Right kidney (tissue), 9 donors: ENCODE measurements at places on chromosomes 13 and 19.
A peak's percentile ranks its signal among the peaks of the same experiment; 100 is the strongest.

- DNase-seq = no peak
Measured at GRCh38 chr13:58953638-58954037, 1210.1 kb downstream of the DIAPH3 start.

DNA sequence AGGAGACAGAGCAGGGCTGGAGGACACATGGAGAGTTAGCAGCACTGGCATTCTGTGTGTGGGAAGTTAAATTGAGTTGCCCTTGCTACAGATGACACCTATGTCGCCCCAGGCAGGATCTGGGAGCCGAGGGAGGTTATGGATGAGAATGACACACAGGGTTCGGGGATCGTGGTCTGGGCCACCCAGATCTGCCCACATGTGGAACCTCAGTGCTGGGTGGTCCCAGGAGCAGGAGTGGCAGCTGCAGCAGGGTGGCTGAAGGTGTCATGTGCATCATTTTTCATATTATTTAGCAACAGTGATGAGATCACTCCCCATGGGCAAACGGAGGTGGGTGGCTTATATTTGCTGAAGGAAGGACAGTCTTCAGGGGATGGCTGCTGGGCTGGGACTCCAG lies 3.2 kb downstream of the IL17D start:
- no peak for DNase-seq

- DNase-seq = no peak
Measured at GRCh38 chr13:53612200-53612599, 583.6 kb downstream of the OLFM4 start.

GRCh38 chr19:10270616-10271394 lies at the start of gene ICAM1:
Gene ICAM1 (plus strand): TSS chr19:10271120. CDS start chr19:10271160, 40 bp downstream.
- DNase-seq = peak; percentile 57

- DNase-seq = no peak
Measured at GRCh38 chr13:41751734-41752445, 209.0 kb downstream of the VWA8 start.

DNA sequence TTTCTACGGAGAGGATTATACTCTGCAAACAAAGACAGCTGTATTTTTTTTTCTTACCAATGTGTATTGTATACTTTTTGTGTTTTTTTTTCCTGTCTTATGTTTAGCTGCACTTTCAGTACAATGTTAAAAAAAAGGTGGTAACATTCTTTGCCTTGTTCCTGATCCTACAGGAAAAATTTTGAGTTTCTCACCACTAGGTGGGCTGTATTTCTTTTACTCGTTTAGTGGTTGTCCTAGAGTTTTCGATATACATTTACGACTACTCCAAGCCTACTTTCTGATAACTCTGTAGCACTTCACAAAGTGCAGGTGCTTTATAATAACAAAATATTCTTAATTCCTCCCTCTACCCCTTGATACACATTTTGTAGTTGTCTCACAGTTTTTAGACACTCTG lies 652.2 kb downstream of the UQCRFS1 start:
- no peak for DNase-seq

DNA sequence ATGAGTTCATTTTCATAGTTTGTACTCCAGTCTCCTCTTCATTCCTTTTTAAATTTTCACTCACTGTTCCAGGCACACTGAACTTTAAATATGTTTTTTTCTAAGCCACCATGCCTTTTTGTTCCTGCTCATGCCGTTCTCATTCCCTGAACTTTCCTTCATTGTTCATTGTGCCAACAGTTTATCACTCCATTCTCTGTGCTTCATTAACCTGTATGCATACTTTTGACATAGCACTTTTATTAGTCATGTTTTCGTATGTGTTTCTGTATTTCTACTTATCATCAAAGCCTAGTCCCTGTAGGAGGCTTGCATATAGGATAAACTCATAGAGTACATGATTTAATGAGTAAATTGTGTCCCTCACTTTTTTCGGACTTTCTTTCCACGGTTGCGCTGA lies 65.3 kb downstream of the PCDH20 start:
- no peak for DNase-seq

DNA sequence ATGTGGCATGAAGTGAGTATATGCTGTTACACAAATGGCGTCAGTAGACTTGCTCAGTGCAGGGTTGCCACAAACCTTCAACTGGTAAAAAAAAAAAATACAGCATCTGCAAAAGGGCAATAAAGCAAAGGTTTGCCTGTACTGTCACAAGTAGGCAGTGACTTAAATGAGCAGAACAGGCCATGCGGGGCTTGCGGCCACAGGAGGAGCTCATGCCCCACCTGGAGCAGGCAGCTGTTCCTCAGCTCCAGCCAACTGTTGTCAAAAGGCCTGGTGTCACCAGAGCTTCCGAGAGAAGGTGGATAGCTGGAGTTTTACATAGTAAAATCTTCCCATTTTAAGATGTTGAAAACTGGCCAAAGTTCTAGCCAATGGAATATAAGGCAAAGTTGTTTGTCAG lies 7.7 kb downstream of the ATP7B start:
- no peak for DNase-seq

GRCh38 chr19:18768997-18769891 lies 21.9 kb downstream of the COMP start:
- DNase-seq = no peak

- DNase-seq = no peak
Measured at GRCh38 chr19:35030257-35031071, at the start of gene SCN1B. Gene SCN1B (plus strand): TSS chr19:35030470. CDS start chr19:35030821, 351 bp downstream.

GRCh38 chr19:11174336-11174735 lies 18.8 kb upstream of the SPC24 start:
- no peak for DNase-seq

DNA sequence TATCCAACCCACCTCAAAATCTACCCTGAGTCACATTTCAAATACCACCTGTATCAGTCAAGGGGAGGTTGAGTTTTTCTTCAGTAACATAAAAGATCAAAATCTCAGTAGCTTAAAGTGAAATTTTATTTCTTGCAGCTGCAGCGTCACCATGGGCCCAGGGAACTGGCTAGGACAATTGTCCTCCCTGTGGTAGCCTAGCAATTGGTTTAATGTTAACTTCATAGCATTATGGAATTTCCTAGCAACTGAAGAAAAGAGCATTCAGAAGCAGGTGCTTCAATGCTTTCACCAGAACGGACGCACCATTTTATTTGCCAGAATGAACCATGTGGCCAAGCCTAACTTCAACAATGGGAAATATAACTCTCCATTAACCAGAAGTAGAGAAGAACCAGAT lies 359.3 kb upstream of the TSHZ3 start:
- no peak for DNase-seq

DNA sequence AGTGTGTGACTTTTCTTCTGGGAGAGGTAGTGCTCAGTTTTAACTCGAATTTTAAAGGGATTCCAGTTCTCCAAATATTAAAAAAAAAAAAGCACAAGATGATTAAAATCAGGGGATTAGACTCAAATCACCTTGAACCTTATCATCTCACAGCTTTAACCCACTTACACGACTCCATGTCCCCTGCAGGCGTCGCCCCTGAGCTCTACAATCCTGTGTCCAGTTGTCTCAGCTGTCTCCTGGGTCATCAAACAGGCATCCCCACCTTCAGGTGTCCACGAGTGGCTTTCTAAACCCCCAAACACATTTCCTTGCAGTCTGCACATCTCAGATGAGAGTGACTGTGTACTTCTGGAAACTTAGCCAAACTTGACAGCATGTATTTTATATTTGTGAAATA lies 14.1 kb downstream of the ZNF808 start:
- DNase-seq = no peak

DNA sequence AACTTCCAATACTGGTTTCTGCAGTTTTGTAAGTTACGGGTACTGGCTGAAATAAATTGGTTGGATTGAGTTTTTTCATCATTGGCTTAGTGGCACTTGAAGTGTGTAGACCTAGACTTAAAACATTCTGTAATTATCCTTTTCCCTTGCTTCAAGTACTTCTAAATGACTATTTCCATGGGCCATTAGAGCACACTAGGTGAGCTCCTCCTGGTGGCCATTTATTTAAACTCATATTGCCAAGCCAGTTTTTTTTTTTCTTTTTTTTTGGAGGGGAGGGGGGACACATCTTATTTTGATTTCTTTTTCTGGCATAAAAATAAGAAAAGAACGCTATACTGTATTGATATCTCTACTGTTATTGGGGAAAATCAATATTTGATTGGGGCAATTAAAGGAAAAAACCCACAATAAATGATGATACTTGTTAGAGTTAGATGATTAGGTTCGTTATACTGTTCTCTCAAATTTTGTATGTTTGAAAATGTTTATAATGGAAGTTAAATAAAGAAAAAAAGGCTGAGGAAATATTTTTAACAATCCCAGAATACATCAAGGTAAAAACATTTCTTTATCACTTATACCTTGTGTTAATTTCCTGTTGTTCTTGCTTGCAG lies 82.9 kb downstream of the PDS5B start:
- DNase-seq = no peak

DNA sequence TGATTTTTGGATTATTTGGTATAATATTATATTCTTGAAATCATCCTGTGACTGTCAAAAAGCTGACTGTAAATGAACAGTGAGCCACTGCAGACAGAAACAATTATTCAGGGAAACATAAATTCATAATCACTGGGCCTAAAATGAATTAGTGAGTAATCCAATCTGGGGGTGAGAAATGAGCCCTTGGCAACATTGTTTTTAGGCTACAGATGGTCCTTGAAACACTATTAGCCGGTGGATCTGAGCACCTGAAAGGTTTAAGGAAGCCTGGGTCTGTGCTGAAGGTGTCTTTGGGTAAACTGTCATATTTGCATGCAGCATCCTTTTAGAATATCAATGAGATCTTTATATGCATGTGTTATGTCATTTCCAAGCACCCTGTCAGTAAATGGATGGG lies 290.7 kb downstream of the ATP8A2 start:
- DNase-seq = no peak

- no peak for DNase-seq
Measured at GRCh38 chr19:16373079-16373478, 48.5 kb downstream of the KLF2 start.

DNA sequence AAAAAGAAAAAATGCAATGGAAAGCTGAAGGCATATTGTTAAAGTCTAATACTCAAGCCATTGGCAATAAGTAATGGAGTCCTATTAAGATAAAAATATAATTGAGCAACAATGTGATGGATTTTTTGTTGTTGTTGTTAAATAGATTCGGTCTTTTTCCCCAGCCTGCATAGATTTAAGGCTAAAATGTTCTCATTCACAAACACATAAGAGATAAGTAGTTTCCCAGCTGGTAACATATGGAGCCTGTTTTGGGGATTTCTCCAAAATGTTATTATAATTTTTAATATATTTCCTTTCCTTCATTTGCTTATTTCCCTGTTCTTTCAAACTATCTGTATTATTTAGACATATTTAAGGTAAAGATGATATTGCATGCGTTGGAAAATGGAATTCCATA lies 1149.1 kb upstream of the PRR20A start:
- no peak for DNase-seq

- no peak for DNase-seq
Measured at GRCh38 chr13:59229401-59229800, 934.3 kb downstream of the DIAPH3 start.

DNA sequence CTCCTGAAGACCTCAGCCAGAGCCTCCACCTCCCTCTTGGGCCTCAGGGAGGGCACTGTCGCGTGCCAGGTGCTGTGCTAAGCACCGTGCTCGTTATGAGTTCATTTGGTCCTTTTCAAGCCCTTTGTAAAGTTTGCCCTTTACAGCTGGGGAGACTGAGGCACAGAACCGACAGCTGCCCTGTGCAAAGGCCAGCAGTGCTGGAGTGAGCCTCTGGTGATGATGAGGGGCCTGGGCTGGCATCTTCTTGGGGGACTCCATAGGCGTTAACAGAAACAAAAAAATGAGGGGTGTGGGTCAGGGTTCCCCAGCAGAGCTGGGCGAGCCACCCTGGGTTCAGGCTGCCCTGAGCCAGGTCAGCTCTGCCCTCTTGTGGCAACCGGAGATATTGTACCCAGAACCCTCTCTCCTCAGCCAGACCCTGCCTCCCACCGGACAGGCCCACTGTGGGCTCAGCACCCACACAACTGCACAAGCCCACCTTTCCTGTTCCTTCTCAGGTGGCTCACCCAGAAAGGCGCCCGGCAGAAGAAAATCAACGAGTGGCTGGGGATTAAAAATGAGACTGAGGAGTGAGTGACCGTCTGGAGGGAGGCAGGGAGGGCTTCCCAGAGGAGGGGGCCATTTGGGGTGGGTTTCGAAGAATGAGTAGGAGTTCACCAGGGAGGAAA lies 5.5 kb upstream of the IFI30 start:
- DNase-seq = no peak

- no peak for DNase-seq
Measured at GRCh38 chr13:76286178-76286577, 600.0 kb downstream of the KCTD12 start.

GRCh38 chr13:46297361-46297811 lies 85.7 kb downstream of the LRRC63 start:
- no peak for DNase-seq

GRCh38 chr19:45739498-45740439 lies 6.5 kb downstream of the MEIOSIN start:
- DNase-seq = no peak

DNA sequence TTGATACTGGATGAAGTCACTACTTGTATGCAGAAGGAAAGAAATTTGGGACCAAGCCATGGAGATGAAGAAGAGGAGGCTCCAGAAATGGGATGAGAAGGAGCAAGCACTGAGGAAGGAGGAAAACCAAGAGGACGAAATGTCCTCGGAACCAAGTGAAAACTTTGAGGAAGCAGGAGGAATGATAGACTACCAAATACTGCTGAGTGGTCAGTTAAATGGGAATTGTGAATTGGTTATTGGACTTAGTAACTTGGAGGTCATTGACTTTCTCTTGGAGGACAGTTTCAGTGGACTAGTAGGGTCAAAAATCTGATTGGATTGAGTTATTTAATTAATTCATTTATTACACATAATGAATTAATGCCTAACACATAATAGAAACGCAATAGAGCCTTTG lies 167.9 kb downstream of the MYO16 start:
- DNase-seq = no peak

DNA sequence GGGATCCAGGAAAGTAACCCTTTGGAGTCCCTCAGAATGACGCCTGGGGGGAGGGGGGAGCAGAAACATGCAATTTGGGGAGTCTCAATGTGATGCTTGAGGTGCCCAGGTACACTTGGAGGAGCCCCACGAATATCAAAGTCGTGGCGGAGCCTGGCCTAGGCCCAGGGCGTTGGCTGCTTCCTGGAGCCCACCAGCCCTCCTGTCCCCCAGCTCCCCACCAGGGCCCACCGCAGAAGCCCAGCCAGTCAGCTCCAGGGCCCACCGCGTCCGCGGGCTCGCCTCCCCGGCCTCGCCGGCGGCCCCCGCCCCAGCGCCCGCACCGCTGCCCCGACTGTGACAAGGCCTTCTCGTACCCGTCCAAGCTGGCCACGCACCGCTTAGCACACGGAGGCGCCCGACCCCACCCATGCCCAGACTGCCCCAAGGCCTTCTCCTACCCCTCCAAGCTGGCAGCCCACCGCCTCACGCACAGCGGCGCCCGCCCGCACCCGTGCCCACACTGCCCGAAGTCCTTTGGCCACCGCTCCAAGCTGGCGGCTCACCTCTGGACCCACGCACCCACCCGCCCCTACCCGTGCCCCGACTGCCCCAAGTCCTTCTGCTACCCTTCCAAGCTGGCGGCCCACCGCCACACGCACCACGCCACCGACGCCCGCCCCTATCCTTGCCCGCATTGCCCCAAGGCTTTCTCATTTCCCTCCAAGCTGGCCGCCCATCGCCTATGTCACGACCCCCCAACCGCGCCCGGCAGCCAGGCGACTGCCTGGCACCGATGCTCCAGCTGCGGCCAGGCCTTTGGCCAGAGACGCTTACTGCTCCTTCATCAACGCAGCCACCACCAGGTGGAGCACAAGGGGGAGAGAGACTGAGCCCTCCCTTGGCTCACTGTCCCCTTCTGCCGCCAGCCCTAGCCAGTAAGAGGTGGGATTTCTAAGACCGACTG lies 2.1 kb downstream of the ZNF575 start:
- peak; percentile 63 for DNase-seq

GRCh38 chr13:61187471-61187870 lies 228.2 kb downstream of the PCDH20 start:
- DNase-seq = no peak

GRCh38 chr19:11044431-11044830 lies 44.8 kb upstream of the LDLR start:
- no peak for DNase-seq
